ENCODE measurements at places on chromosomes 2 and 18.

DNA sequence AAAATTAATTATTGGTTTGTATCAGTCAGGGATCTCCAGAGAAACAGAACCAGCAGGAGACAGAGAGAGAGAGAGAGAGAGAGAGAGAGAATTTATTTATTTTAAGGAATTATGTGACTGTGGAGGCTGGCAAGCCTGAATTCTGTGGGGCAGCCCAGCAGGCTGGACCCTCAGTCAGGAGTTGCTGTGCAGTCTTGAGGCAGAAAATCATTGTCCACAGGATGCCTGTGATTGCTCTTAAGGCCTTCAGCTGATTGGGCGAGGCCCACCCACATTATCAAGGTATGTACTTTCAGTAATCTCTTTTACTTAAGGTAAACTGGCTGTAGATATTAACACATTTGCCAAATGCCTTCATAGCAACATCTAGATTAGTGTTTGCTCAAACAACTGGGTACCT, 155.3 kb downstream of the SEPTIN10 start:
- no peak for DNase-seq

DNA sequence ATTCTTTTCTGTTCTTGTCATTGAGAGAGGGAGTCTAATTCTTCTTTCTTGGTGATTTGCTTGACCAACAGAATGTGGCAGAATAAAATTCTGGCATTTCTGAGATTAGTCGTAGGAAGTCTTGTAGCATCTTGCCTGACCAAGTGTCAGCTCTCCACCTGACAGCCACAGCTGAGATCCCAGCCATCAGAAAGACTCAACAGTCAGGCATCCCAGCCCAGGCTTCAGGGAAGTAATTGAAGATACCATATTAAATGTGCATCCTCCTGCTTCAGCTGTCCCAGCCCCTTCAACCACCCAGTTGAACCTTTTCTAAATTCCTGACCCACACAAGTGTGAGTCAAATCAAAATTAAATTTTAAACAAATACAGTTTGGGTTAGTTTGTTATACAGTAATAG, 208.3 kb downstream of the PIK3C3 start:
- no peak for DNase-seq

DNA sequence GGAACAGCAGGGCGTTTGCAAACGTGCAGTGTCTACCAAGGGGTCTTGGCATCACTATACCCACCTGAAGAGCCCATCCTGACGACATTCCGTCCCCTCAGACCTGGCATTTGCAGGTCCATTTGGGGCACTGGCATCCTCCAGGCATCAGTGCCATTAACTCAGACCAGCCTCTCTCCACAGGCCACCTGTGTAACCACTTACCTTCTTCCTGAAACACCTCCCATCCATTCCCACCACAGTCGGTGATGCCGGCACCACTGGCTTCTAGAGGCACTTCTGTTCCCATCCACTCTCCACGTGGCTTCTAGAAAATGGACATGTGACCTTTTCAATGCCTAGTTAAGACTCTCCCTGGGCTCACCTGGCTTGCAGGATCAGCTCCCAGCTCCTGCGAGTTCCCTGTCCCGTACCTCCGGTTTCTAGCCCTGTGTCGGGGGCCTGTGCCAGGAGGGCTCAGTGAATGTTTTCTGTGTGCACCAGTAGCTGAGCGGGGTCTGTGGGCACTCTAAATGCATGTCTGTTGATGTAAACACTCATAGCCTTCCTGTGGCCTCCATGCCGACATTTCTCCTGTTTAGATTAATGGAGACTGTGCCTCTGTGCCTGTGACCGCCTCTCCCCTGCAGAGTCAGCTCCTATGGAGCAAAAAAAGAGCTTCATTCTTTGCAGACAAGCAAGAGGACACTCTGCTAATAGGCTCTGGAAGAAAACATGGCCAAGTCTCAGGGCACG, 458.0 kb upstream of the HS6ST1 start:
- DNase-seq = no peak

- peak; percentile 58 for DNase-seq
These were observed at the start of gene CDK5R2 for GRCh38 chr2:218959141-218959731. TSS of gene CDK5R2 (plus strand) at chr2:218959666. CDS start at chr2:218959821, 155 bp downstream.

GRCh38 chr2:203533676-203534591, 1.2 kb downstream of the RAPH1 start:
- DNase-seq = no peak

GRCh38 chr2:218397820-218398436, 1.7 kb upstream of the CTDSP1 start:
- DNase-seq = no peak

- DNase-seq = no peak
These were observed 90.6 kb upstream of the RAB6C start for GRCh38 chr2:129888896-129889295.

DNA sequence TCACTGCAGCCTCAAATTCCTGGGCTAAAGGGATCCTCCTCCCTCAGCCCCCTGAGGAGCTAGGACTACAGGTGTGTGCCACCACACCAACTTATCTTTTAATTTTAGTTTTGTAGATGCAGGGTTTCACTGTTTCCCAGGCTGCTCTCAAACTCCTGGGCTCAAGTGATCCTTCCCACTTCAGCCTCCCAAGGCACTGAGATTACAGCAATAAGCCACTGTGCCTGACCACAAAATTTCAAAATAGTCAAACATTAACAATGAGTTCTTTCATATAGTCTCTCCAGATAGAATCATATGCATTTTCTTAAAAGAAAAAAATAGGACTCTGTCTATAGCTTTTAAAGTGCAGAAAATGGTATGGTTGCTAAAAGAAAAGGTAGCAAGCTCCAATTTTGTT, 24.9 kb upstream of the PID1 start:
- no peak for DNase-seq

GRCh38 chr2:239137165-239137897, 263.5 kb downstream of the HDAC4 start:
- no peak for DNase-seq

- DNase-seq = no peak
These were observed 62.8 kb downstream of the PXDN start for GRCh38 chr2:1681323-1682180.

GRCh38 chr2:102027036-102027980, 35.5 kb downstream of the IL1R2 start:
- no peak for DNase-seq

DNA sequence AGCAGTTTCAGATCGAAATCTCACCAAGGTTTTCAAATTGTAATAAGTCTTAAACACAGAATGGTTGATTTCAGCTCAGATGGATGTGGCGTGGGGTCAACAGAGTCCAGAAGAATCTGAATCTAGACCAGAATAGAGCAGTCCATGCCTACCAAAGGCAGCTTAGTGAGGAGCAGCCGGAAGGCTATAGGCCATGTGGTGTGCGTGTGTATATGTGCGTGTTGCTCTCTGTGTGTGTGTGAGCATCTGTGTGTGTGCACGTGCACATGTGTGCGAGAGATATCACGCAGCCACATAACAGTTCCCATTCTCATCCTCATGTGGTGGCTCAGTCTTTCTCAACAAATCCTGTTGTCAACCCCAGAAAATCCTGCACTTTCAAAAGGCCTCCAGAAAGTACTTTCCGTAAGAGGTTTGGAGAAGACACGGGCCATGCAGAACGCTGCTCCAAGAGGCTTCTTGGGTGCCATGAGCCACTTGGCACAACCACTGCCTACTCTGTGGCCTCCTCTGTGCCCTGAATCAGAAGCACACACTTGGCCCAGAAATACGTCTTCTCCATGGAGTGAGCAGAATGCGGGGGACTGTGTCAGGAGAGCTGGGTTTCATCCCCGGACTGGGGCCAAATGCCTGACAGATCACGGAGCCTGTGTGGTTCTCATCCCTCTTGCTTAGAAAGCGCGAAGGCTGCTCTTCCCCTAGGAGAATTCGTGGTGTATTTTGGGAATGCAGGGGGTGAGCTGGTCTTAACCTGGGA, 67.3 kb downstream of the ACKR3 start:
- no peak for DNase-seq

DNA sequence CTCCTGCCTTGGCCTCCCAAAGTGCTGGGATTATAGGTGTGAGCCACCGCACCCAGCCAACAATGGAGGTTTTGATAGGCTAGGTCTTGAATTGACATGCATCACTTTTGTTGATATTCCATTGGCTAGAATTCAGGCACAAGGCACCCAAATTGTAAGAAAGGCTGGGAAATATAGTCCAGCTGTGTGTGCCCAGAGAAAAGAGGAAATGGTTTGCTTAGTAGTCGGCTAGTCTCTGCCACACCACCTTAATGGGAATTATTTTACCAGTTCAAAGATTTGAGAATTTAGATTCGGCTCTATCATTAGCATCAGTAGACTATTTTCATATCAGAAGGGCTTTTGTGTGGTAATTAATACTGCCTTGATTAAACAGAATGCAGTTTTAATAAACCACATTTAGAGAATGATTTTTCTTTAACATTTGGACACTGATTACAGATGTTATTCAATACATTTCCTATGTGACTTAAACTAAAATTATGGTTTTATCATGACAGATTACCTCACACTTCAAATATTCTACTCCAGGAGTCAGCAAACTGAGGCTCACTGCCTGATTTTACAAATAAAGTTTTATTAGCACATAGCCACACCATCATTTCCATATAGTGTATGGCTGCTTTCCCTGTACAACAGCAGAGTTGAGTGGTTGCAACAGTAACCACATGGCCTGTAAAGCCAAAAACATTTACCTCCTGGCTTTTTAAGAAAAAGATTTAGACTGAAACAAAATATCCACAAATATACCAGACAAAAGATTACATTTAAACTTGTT, 27.4 kb downstream of the DBI start:
- no peak for DNase-seq

GRCh38 chr2:67952066-67952465, 110.7 kb downstream of the C1D start:
- no peak for DNase-seq

- DNase-seq = no peak
These were observed 4.8 kb downstream of the CCDC195 start for GRCh38 chr2:224711381-224711780.

GRCh38 chr2:230124235-230124634, 55.5 kb upstream of the SLC16A14 start:
- no peak for DNase-seq

- DNase-seq = no peak
These were observed 214.1 kb downstream of the TWIST2 start for GRCh38 chr2:239061824-239062570.

GRCh38 chr2:197599285-197599965, 76.0 kb downstream of the RFTN2 start:
- DNase-seq = no peak

GRCh38 chr2:105882341-105882740, 137.6 kb downstream of the NCK2 start:
- no peak for DNase-seq

DNA sequence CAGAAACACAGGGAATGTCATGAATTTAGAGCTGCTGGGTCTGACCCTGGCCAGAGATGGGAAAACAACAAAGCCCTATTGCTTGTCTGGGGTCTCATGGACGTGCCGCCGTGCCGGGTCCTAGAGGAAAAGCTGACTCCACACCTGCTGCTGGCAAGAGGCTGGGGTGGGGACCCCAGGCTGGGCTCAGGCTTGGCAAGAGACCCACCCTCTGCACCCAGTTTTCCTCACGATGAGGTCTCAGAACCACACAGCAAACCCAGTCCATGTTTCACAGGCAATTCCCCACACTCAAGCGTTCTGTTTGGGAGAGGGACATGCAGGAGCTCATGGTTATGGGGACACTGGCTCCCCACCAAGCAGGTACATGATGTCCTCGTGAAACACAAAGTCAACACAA, 367.3 kb upstream of the SALL3 start:
- DNase-seq = no peak

GRCh38 chr2:201808027-201808426, 1.7 kb downstream of the CDK15 start:
- DNase-seq = no peak

GRCh38 chr18:59814891-59815290, 84.9 kb upstream of the PMAIP1 start:
- DNase-seq = no peak

DNA sequence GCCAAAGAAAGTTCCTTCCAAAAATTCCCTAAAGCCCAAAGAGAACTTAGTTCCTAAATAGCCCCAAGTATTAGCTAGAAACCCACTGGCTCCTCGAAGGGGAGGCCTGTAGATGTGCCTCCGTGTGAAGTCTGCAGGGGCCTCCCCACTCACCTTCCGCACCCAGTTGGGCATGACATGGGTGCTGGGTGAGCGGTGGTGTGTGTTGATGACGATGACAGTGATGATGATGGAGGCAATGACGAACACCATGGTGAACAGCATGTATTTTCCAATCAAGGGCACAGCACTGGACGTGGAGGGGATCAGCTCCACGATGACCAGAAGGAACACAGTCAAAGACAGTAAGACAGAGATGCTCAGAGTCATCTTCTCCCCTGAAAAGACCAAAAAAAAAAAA, 14.5 kb downstream of the CHRNA1 start:
- DNase-seq = no peak

GRCh38 chr2:176601066-176601465, 331.8 kb downstream of the MTX2 start:
- no peak for DNase-seq

- DNase-seq = no peak
These were observed 212.7 kb downstream of the ALPK2 start for GRCh38 chr18:58416014-58416703.

DNA sequence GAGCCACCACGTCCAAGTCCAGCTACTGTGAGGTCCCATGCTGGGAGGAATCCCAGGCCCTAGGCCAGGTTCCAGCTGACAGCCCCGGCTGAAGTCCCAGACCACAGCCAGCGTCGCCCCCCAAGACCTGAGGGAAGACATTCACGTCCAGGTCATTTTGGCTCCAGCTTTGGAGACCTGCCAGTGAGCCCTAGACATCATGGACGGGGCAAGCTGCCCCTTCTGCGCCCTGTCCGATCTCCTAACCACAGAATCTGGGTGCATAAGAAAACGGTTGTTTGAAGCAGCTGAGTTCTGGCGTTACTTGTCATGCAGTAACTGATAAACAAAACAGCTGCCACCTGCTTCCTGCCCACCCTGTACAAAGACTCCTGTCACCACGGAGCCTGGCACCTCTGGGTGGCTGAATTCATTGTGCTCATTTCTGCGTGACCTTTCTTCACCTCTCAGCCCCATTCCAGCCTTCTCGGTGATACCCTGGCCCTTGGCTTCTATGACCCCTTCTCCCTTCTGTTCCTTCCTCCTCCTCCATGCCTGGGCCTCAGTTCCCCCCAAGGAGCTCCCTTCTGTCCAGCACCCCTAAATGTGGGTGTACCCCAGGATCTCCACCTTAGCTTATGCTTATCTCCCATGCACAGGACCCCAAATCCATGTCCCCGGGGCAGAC, 72.6 kb upstream of the SMAD7 start:
- DNase-seq = no peak

- no peak for DNase-seq
These were observed 310.6 kb upstream of the PIK3C3 start for GRCh38 chr18:41644466-41644865.

GRCh38 chr18:41842886-41843285, 112.1 kb upstream of the PIK3C3 start:
- no peak for DNase-seq

DNA sequence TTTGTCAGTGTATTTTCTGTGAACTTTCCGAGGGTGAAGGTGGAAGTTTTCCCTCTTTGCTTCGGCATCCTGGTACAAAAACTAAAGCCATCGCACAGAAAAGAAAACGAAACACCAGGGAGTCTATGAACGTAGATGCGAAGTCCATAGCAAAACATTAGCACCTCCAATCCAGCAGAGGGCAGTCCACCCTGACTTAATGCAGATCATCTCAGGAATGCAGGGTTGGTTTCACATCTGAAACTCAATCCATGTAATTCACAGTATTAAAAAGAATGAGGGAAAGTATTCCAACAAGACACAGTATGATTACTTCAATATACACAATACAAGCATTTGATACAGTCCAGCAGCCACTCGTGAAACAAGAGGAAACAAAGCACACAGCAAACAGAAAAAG, 70.8 kb downstream of the RTP5 start:
- DNase-seq = no peak

Data from stimulated activated CD4-positive, alpha-beta T cell treated with anti-CD3 and anti-CD28 coated beads, TNF-alpha, amount 100 ng/mL, for 24 hours (primary cell).